ENCODE measurements at places on chromosomes 12 and 14. TPM values are rescaled to one million over a fixed set of nuclear protein-coding genes. Genes with fewer than 3 reads are reported as not detected.

- DNase-seq = no peak
Measured at GRCh38 chr12:62714774-62715721, 219.9 kb downstream of the PPM1H start.

GRCh38 chr12:64311877-64312276, 78.7 kb downstream of the C12orf56 start:
- no peak for DNase-seq

GRCh38 chr12:129657179-129657578, 246.6 kb downstream of the TMEM132D start:
- DNase-seq = no peak

DNA sequence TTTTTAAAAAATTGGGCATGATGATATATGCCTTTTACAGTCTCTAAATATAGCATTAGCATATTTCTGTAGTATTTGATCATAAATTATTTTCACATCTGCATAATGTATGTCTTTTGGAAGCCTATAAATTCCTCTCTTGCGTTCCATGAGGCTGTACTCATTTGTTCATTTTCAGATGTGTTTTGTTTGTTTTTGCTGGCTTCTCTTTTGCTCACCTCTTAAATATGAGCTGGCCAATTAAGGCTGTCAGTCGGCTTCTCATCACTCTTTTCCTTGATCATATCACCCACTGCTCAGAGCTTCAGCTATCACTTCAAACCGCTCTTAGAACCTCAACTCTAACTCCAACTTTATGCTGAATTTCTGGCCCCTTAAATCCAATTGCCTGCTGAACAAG, 6.6 kb downstream of the TMEM263 start:
- DNase-seq = no peak

SLCO1C1 gene
- not detected for total RNA-seq
